ENCODE measurements at places on chromosomes 16 and 17.

GRCh38 chr16:27433636-27434035 lies 31.7 kb downstream of the IL21R start:
- no peak for DNase-seq

DNA sequence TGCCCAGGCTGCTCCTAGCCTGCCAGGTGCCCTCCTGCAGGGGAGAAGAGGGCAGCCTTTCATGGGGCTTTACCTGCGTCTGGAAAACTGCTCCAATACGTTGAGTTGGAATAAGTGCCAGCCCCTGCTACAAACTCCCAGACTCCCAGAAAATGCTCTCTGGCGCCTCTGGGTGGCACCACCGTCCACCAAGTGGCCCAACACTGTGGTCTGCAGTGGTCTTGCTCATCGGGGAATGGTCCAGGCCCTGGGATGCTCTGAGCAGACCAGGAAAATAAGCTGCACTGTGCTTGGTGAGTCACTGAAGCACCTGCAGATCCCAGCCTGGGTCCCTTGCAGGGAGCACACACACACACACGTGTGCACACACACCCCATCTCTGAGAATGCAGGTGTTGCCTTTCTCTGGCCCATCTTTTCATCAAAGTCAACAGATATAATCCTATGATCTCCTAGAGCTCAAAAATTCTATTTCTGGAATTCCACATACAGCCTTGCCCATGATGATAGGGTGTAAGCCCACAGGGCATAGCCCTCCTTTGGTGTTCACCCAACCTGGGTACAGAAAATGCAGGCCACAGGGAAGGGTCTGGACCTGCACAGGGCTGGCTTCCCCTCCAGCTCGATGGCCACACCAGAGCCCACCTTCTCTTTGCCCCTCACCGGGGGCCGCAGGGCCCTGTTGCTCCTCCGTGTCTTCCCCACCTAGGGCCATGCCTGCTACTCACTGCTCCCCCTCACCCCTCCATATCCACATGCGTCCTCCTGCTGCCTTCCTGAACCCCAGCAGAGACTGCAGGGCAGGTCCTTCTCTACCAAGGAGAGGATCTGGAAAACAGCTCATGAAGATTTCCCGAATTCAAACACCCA lies 20.5 kb downstream of the CDIP1 start:
- no peak for DNase-seq

DNA sequence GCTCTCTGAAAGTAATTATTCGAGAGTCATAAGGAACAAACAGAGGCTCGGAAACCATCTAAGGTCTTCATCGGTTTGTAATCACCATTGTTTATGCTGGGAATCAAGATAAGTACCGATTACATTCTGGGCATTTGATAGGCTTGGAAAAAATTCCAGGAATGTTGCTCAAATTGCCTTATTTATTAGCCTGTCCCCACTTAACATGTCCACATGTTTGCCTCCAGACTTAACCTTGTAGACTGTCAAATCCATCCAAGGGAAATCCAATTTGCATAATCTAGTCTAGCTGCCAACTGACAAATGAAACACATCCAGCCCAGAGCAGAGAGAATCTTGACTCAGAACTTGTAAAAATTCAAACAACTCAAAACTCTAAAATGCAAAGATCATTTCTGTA lies 51.3 kb upstream of the TMC5 start:
- no peak for DNase-seq

GRCh38 chr16:4477966-4478365 lies 1.8 kb downstream of the HMOX2 start:
- DNase-seq: no peak

GRCh38 chr17:54425671-54426070 lies 475.0 kb upstream of the TOM1L1 start:
- DNase-seq: no peak

DNA sequence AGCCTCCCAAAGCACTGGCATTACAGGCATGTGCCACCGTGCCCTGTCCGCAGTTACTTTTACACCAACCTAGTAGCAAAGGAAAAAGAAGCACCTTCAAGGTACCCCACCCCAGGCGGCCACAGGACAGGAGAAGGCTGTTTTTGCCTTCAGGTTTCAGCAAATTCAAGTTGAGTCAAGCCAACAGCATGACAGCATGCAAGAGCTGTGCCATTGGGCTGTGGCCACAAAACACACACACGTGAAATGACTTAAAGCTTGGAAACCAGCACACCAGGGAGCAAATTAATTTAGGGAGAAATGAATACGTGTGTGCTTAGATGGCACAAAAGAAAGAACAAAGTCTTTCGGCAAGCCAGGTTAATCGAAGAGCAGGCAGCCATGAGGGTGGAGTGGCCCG lies 39.7 kb downstream of the ERCC4 start:
- DNase-seq: no peak
